CMK (cell line): ENCODE measurements at places on chromosomes 7 and 10.

- DNase-seq, result no peak
These were observed 299.9 kb upstream of the ADARB2 start for GRCh38 chr10:2037246-2037645.

DNA sequence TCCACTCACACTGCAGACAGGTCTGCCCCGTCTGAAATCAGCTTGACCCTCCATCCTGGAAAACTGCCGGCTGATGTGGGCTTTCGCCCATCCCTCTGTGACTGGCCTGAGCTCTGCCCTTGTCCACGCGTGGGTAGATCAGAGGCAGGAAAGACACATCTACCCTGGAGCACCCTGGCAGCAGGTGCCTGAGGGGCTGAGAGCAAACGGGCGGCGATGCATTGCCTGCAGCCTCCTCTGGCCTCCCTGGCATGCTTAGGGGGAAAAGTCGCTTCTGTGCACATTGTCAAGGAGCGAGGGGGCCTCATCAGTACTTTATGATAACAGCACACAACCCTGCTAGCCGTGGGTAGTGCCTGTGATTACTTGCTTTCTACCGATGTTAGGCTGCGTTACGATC, 109.4 kb downstream of the ADARB2 start:
- no peak for DNase-seq

- DNase-seq, result no peak
These were observed 31.8 kb upstream of the TM9SF3 start for GRCh38 chr10:96618653-96619052.

DNA sequence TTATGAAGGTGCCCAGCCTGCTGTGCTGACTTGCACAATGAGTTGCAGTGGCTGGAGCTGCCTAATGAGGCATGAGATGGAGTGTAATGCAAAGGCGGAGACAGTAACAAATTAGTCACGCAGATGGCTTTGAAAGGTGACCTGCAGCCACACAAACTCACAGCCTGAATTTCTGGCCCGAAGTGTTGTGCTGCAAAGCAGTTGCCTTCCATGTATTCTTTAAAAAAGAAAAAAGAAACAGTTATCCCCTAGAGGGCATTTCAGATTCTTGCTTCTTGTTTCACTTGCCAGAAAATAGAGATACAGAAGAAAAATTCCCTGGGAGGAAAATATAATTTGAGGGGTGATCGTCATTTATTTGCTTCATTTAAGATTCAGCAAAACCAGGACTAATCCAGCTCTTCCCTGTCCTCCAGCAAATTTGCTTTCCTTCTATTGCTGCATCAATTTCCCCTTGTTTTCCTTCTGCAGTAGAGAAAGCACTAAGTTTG, 239.9 kb downstream of the ADRA2A start:
- DNase-seq, result no peak

- DNase-seq, result no peak
These were observed 24.7 kb downstream of the PSPH start for GRCh38 chr7:56026538-56026937.

DNA sequence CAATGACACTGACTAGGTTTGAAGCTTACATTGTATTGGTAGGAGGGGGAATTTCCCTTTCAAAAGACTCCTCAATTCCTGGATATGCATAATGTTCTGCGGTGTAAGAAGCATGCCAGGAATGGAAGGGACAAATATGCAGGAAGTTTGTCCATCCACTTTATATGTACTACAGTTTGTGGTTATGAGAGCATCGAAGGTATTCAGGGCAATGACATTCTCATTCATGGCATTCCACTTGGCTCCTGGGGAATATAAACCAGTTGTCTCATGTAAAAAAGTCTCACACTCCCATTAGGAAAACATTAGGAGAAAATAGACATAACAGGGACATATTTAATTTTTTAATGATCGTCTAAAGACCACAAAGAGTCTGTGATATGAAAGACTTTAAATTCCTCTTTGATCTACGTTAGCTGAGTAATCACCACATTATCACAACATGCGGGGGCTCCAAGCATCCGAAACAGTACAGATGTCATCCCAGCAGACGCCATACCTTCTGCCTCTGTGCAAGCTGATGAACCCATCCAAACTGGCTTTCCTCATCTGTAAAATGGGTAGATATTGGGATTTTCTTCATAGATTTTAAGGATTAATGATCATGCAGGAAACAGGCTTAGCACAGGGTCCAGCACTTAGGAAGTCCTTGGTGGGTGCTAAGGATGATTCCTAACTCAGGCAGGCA, 675.3 kb downstream of the INHBA start:
- no peak for DNase-seq

DNA sequence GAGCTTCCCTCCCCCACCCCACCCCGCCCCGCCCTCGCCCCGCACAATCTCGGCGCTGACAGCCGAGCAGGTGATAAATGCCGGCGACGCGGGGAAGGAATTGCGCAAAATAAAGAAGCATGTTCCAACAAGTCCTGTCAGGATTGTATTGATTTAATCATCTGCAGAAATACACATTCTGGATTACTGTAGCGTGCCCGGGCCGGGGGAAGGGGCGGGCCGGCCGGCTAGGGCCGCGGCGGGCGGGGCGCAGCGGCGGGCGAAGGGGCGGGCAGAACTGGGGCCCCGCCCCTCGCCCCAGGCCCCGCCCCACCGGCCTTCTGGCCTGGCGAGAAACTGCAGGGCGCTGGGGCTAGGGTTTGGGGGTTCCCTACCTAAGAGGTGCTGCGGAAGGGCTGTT, 88.9 kb upstream of the PAX2 start:
- DNase-seq, result no peak

- DNase-seq, result no peak
These were observed 150.1 kb downstream of the FAM107B start for GRCh38 chr10:14624600-14624999.

DNA sequence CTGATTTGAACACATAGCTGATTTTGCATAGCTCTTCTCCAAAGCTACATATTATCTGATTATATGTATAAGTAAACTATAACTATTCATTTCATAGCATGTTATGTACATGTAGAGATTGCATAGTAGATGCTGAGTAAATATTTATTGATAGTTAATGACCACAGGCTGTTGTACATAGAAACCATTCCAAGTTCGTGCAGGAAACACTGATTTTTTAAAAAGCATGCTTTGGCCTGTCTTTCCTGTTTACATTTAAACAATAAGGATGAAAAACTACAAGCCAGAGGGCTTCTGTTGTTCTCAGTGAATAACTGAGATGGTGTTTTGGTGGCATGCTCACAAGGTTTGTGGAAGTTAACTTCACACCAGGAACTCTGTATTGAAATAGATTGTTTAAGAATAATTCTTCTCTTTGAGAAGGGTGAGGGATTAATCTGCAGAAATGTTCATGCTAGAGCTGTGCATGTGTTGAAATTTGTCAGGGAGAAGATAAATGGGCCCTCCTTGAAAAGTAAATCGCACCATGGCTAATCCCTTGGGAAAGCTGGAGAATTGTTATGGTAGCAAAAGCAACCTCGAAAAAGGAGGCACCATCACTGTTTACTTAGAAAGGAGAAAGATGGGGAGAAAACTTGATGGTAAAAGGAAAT, 120.2 kb upstream of the SP8 start:
- no peak for DNase-seq

DNA sequence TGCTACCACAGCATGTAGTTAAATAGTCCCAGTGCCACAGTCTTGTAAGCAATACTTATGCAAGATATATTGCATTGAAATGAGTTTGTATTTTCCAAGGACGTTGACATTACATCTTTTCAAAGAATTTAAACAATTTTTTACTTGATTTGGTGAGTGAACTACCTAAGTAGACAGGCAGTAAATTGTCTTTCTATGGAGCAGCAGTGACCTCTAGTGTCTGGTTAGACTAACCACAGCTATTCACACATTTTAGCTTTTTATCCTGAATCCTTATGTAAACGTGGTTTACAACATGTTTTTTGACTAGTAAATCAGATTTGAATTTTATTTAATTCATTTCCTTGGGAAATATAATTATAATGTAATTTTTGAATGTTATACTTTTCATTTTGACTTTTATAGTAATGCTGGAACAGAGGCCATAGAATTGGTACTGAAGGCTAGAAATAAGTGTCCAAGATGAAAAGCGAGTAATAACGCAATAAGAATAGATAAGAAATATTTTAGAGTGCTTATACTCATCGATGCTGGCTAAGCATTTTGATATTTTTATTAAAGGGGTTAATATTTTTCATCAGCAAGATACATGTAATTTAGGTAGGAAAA, 5.6 kb downstream of the LRRTM3 start:
- DNase-seq, result peak; percentile 26
